ENCODE measurements at places on chromosomes 16 and 17.

DNA sequence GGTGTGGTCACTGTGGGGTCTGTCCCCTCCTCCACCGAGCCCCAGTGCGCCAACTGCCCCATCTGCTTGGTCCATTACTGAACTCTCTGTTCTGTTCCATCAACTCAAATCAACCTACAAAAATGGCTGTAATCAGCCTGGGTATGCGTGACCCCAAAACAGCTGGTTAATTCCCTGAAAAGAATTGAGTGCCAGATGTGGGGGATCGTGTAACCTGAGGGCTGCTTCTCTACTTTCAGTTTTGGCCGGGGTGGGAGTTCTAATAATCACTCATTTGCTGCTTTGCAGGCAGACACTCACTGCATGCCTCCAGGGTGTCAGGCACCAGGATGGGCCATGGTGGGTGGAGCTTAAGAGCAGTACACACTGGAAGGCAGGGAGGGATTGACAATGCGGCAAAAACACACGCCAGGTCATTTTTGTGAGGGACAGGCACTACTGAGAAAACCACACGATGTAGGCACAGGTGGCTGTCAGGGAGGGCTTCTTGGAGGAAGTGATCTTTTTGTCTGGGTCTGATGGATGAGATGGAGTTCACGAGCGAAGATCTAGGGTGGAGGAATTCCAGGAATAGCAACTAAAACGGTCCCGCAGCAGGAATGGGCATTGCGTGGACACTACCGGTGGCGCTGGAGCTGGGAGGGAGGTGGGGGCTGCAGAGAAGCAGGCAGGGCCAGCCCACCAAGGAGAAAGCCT lies 30.4 kb upstream of the SSTR5 start:
- no peak for DNase-seq

DNA sequence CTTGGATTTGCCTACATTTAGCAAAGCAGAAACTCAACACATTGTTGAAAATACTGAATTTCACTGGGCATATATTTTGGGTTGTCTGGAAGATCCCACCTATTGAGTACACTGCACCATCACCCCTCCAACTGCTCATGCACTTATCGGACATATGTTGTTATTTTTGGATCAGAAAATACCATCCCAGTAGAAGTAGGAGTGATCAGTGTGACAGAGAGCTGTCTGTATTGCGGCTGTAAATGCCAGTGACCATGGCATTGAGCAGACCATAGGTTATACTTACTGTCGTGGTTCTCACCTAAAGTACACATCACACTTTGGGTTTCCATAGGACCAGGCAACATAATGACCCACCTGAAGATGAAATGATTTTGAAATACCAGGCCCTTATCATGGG lies 264.7 kb downstream of the CDH13 start:
- DNase-seq: no peak

DNA sequence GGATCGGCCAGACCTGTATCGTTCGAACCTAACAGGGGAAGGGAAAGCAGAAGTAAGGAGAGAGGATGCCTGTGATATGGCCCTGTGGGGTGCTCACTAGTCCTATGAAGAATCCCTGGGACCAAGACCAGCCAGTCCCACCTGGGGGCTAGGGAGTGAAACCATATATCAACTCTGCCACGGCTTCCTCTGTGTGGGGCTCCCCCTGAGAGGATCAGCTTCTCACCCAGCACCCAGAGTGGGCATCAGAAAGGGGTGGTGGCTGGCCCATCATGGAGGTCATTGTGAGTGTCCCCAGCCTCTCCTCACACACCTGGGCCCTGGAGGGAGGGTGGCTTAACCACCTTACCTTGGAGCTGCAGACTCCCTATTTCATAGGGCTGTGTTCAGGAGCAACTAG lies 30.1 kb upstream of the SREBF1 start:
- DNase-seq: no peak

DNA sequence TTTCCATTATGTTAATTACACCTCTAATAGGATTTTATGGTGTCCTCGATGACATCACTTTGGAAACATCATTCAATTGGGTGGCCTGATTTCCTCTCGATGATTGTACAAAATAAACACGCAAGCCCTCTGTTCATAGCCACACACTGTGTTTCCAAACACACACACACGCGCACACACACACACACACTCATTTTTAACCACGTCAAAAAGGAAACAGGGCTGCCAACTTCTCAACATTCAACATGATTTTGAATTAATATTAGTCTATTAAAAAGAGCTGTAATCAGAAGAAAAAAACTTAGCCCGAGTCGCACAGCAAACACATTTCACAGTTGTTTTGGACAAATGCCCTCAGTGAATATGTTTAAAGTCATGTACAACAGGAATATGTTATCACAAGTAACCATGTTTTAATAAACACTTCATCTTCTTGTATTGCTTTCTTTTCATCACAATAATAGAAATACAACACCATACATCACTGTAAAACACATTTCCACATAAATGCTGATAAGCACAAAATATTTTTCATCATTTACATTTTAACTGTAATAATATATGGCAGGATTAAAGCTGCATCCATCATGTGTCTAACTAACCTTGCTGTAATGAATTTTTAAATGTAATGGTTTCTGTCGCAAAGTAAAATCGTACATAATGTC lies 219.1 kb upstream of the IRX3 start:
- DNase-seq: no peak

GRCh38 chr17:56624912-56625311 lies 31.4 kb downstream of the NOG start:
- peak; percentile 24 for DNase-seq

DNA sequence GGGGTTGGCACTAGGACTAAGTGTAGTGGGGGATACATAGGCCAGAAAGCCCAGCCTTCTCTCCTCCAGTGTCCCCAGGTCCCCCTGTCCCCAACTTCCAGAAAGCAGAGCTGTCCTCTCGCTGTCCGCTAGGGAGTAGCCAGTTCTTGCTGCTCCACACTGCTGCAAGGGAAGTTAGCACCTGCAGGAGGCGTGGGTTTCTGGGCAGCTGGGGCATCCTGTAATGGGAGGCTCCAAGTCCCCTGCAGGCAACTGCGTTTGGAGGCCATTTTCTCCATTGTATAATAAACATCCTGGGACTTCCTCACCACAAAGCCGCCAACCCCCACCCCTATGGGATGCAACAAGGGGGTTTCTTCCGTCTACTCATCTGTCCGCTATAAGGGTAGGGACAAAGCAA lies 1.7 kb downstream of the RPRML start:
- peak; percentile 97 for DNase-seq

GRCh38 chr17:3656755-3657587 lies 11.4 kb downstream of the TAX1BP3 start:
- no peak for DNase-seq

GRCh38 chr17:48283411-48283810 lies 146.6 kb downstream of the SKAP1 start:
- peak; percentile 5 for DNase-seq

- peak; percentile 70 for DNase-seq
Observed at GRCh38 chr16:27639561-27640276, 89.8 kb downstream of the KATNIP start.

GRCh38 chr16:70478912-70479341 lies 24.5 kb downstream of the FCSK start:
- DNase-seq: no peak

GRCh38 chr17:56636265-56636664 lies 42.8 kb downstream of the NOG start:
- no peak for DNase-seq

DNA sequence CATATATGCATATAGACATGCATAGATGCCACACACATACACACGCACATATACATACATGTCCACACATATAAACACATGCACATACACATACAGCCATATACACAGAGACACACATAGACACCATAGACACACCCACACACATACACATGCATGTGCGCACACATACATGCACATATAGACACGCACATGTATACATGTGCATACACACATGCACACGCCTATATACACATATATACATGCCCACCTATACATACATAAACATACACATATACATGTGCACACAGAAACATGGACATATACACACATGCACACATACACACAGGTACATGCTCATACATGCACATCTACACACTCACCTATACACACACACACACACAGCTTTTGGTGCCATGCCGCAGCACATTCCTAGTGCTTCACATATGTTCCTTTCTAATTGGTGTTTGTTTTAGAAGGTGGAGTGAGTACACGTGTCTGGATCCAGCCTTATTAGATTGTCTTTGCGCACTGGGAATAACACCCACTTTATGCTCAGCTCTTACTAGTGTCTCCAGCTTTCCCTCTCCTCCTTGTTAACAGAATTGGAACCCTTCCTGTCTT lies 198.0 kb downstream of the RPTOR start:
- no peak for DNase-seq

GRCh38 chr16:2092256-2092620 lies 43.5 kb downstream of the PKD1 start:
- no peak for DNase-seq

- DNase-seq: no peak
Observed at GRCh38 chr16:80759419-80760162, 44.8 kb downstream of the CDYL2 start.

GRCh38 chr16:8959921-8960787 lies 3.6 kb downstream of the USP7 start:
- DNase-seq: peak; percentile 43

GRCh38 chr17:8628172-8628571 lies 2.4 kb downstream of the MYH10 start:
- no peak for DNase-seq

GRCh38 chr17:70295731-70296130 lies 126.4 kb downstream of the KCNJ2 start:
- DNase-seq: no peak

DNA sequence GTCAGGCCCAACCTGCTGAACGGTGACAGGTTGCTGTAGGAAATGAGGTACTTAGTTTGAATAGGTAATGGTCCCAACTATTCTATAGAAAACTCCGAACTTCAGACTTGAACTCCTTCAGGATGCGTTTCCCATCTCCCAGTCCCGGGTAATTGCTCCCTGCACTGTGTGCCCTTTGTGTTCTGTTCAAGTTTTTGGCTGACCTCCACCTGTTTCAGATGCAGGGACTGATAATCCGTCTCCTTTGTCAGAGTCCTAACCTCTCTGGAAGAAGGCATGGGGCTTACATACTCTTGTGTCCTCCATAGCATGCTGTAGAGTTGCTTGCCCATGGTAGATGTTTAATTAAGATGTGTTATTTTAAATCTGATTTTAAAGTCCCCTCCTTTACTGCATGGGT lies 350.5 kb downstream of the UTP18 start:
- no peak for DNase-seq

- DNase-seq: peak; percentile 47
Observed at GRCh38 chr17:49836111-49837030, 11.5 kb downstream of the TAC4 start.

GRCh38 chr17:65163990-65164495 lies 26.9 kb downstream of the RGS9 start:
- DNase-seq: peak; percentile 59

DNA sequence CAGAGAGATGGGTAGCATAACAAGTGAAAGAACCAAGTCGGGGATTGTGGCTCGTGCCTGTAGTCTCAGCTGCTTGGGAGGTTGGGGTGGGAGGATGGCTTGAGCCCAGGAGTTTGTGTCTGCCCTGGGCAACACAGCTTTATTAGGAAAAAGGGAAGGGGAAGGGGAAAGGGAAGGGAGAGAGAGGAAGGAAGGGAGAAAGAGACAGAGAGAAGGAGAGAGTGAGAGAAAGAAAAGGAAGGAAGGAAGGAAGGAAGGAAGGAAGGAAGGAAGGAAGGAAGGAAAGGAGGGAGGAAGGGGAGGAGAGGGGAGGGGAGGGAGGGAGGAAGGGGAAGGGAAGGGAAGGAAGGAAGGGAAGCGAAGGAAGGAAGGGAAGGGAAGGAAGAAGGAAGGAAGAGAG lies 33.3 kb downstream of the CENPV start:
- DNase-seq: no peak

GRCh38 chr16:28538733-28539596 lies at the start of gene NUPR1:
NUPR1 (minus strand) TSS chr16:28538974; CDS start chr16:28538907, 67 bp downstream.
- DNase-seq: peak; percentile 11

DNA sequence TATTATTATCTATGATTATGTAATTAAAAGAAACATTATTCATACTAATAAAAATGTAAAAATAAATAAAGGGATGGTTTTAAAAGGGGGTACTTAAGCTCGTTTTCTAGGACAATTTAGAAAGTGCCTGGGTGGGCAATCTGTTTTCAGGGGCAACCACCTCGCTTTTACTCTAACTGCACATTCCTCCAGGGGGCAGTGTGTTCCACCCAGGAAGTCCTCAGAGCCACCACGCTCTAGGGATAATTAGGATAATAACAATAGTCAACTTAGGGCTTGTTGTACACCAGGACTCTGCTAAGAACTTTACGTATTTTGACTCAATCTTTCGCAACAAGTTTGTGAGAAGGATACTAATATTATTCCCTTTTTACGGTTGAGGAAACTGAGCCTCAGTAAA lies 396.7 kb upstream of the MAF start:
- DNase-seq: peak; percentile 44

GRCh38 chr17:83121921-83122820 lies 42.8 kb downstream of the METRNL start:
- DNase-seq: no peak

DNA sequence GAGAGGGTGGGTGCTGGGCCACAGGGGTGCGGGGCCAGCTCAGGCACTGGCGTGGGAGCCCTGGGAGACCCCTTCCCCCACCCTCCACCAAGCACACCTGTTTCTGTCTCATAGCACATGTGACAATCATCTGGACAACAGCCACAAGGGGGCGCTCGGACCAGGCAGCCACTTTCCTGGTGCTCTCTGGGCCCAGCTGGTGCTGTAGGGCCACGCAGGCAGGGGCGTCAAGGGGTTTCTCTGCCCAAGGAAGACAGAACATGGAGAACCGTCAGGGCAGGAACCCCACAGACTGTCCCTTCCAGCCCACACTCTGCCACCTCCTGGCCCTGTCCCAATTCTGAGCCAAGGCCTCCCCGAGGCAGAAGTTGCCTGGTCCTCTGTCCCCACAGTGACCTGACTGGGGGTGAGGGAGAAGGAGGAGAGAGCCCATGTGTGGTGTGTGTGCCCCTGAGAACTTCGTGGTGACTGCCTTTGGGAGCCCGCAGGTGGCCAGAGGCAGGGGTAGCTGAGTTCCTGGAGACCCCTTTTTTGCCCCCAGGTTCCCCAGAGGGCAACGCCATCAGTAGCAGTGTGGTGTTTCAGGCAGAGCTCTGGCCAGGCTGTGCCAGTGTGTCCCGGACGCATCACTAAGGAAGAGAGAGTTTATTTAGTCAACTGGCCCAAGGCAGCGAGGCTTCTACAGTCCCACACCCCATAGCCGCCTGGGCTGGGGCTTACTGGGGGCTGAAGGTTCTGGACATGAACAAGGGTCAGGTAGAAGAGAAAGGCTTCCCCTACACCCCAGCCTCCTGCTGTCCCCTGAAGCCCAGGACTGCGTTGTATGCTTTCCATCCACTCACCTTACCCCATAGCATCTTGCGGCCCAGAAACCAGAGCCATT lies 3.1 kb upstream of the SETD6 start:
- DNase-seq: peak; percentile 86

GRCh38 chr17:17042851-17043460 lies 699 bp downstream of the MPRIP start:
- DNase-seq: peak; percentile 39

GRCh38 chr16:29318037-29318436 lies 88.5 kb downstream of the NPIPB11 start:
- DNase-seq: no peak

Measured in mesendoderm (in vitro differentiated cells).